Activated CD8-positive, alpha-beta memory T cell treated with anti-CD3 and anti-CD28 coated beads for 1 hour (primary cell): ENCODE measurements at places on chromosomes 4 and X.

- no peak for DNase-seq
Measured at GRCh38 chrX:134670134-134670924, 12.1 kb upstream of the PLAC1 start.

- no peak for DNase-seq
Measured at GRCh38 chr4:73437558-73437956, 1.5 kb downstream of the AFP start.

GRCh38 chrX:148785256-148785655, 284.8 kb downstream of the AFF2 start:
- no peak for DNase-seq

GRCh38 chr4:27149541-27150212, 289.0 kb downstream of the STIM2 start:
- DNase-seq = no peak

GRCh38 chr4:95742872-95743271, 97.0 kb upstream of the PDHA2 start:
- DNase-seq = no peak

DNA sequence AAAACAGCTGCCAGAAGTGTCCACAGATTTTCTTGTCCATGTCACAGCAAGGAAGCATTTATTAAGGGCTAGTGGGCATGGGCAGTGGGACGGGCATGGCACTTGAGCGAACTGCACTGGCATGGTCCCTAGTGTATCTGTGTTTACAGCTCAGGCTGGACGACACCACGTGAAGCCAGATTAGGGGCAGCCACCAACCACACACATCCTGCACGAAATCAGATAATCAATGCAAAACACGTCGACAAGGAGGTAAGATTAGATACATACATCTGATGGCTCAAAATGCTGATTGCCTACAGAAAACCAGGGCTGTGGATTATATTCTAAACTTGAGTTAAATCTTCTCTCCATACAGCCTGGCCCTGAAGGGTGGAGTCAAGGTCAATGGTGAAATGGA, 103.8 kb upstream of the ATP6AP2 start:
- no peak for DNase-seq

DNA sequence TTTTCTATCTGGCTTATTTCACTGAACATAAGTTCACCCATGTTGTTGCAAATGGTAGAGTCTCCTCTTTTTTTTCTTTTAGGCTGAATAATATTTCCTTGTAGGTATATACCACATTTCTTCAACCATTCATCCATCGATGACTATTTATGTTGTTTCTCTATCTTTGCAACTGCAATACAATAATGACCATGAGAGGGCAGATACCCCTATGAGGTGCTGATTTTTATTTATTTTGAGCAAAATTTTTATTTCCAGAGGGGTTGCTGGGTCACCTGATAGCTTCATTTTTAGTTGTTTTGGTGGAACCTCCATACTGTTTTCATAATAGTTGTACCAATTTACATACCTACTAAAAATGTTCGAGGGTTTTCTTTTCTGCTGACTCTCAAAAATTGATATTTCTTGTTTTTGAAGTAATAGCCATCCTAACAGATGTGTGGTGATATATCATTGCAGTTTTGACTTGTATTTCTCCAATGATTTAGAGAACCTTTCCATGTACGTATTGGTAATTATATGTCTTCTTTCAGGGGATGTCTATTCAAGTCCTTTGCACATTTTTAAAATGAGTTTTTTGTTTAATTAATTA, 1697.0 kb downstream of the PCDH7 start:
- DNase-seq = no peak

DNA sequence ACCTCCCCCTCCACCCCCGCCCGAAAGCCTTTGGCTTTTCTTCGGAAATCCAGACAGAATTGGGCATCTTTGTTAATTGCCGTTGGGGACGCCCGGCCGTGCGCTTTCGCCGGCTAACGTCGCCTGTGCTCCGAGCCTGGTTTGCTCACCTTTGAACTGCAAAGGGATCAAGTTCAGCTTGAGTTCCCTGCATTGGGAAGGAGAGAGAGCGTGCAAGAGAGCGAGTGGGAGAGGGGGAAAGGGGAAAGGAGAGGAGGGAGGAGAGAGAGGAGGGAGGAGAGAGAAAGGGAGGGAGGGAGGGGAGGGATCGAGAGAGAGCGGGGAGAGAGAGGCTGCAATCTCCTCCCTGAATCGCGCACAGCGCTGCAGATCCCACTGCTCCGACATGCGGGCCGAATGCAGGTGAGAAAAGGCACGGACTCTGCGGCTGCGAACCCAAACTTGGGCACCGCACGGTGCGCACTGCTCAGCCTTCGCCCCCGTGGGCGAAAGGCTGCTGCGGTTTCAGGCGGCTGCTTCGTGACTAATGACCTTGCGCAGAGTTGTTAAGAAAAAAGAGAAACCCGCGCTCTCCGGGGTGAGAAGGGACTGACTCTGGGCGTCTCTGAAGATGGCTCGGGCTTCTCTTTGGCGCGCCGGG, at the start of gene PCDH7:
Gene PCDH7 (plus strand): TSS at position 349 of the 640 bp plus-strand sequence. CDS start 1,054 bp downstream, outside the sequence.
- no peak for DNase-seq

DNA sequence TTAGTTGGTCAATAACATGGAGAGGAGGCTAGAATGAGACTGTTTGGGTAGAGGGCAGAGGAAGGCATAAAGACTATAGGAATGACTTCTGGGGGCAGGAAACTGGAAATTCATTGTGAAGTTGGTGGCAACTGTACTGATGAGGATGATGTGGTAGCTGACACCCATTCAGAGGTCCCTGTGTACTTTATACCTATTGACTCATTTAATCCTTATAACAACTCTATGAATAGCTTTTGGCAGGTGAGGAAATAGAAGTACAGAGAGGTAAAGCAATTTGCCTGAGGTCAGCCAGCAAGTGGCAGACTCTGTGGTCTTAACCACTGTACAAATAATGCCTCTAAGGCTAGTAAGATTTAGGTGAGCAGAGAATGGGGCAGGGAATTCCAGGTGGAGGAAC, 100.1 kb downstream of the GATB start:
- no peak for DNase-seq

DNA sequence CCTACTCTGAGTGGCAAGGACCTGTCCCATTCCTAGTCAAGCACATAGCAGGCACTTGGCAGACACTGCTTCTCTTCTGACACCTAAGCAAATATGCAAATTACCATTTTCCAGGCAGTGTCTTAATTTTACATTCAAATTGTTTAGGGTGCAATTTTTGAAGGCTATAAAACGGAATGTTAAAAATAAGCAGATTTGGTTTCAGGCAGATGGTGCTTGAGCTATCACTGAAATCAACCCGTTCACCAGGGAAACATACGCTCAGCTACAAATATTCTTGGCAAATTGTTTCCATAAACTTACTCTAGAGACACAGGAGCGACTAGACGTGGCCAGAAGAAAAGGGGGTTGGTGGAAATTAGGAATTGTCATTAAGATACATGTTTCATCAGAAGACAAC, 45.7 kb downstream of the BEND2 start:
- DNase-seq = no peak

- no peak for DNase-seq
Measured at GRCh38 chrX:119672426-119672825, 20.5 kb downstream of the SEPTIN6 start.

DNA sequence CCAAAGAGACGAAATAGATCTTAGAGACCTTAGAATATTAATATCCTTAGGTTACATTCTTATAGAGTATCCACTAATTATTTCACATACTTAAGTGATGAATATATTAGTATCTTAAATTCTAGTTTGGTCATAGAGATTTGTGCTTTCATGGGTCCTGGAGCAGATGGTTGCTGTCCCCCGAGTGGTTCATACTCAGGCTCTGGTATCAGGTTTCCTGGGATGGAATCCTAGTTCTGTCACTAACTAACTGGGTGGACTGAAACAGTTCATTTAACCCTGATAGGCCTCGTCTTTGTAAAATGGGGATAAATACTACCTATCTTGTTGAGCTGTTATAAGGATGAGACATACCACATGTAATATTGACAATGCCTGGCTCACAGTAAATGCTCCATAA, 264.6 kb downstream of the TENM3 start:
- no peak for DNase-seq

- no peak for DNase-seq
Measured at GRCh38 chr4:109131559-109131958, 170.9 kb downstream of the COL25A1 start.

DNA sequence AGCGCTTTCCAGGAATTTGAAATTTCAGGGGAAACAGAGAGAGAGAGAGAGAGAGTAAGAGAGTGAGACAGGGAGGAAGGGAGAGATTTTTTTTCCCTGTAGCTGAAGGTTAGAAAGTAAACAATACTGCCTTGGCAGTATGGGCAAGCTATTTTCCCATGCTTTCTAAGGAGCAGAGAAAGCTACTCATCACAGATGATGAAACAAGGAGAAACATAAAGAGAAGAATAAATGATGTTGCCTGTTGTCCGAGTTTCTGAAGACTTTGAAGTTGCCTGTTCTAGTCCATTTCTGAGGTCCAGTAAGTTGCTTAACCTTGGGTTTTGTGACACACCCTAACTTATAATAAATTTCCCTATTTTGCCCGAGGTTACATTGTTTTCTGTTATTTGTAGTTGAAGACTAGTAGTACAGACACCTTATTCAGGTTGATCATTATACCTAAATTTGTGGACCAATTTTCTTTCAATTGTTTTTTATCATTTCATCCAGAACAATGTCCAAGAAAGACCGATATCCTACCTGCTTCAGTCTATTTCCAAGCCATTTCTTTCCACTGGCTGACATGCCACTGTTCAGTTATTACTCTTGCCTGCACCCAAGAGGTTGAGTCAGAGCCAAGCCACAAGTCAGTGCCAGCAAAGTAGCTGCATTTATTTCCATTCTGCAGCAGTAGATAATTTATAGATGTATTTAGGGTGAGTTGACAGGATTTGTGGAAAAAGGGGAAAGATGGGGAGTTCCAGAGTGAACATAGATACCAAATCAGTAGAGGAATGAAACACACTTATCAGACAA, 49.7 kb upstream of the SLC16A2 start:
- DNase-seq = no peak

DNA sequence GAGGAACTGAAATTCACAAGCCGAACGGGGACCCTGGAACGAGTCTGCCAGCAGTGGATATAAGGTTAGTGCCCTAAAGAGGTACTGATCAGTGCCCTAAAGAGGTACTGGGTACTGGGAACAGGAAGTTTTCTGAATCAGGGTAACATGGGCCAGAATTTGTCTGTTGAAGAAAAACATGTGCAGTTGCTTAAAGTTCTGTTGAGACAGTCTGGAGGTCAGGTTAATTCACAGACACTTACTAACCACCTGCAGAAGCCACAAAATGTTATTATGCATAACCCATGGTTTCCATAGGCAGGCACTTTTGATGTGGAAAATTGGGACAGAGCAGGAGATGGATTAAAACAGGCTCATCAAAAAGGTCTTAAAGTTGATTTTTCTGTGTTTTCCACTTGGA, 17.9 kb downstream of the SPIN2B start:
- DNase-seq = no peak

DNA sequence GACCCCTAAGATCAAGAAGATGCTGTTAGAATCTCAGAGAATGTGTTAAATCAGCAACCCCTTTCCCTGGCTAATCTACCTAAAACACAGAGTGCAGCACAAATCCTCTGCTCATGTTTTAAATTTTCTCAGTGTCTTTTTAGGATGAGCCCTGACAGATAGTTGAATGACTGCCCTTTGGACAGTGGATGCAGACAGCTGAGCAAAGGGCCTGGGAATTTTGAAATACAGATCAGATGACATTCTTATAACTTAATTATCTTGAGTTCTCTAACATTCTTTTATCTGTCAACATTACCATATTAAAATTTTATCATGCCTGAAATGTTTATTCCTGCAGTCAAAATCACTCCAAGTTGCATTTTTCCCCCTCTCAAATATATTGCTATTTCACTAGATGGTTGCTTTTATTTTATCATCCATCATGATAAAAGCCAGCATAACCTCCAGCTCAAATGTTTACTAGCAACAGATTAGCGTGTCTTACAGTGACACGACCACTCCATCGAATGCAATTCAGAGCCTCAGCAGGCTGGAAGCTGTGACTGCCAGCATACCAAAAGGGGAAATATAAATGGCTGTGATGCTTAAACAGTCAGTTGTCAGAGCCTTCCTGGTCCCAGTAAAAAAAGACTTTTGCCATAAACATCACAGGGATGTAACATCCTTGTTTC, 22.8 kb upstream of the ARHGAP24 start:
- no peak for DNase-seq

DNA sequence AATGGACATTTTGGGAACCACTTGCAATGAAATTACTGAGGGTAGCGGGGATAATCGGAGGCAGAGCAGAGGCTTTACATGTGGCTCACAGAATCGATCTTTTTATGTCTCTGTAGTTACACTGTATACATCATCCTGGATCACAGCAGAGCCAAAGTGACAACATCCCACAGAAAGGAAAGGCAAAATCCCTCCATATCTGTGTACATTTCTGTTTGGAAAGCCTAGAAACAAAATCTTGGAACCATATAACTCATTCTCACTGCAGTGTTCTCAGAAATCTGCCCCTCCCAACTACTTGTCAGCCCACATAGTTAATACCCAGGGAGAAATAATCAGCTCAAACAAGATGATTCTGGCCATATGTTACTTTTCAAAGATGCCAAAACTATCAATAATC, 211.6 kb downstream of the DCLK2 start:
- no peak for DNase-seq

GRCh38 chr4:34105311-34105710, 2139.0 kb downstream of the ARAP2 start:
- DNase-seq = no peak

GRCh38 chrX:153999359-154000037, 20.2 kb downstream of the IRAK1 start:
- no peak for DNase-seq

DNA sequence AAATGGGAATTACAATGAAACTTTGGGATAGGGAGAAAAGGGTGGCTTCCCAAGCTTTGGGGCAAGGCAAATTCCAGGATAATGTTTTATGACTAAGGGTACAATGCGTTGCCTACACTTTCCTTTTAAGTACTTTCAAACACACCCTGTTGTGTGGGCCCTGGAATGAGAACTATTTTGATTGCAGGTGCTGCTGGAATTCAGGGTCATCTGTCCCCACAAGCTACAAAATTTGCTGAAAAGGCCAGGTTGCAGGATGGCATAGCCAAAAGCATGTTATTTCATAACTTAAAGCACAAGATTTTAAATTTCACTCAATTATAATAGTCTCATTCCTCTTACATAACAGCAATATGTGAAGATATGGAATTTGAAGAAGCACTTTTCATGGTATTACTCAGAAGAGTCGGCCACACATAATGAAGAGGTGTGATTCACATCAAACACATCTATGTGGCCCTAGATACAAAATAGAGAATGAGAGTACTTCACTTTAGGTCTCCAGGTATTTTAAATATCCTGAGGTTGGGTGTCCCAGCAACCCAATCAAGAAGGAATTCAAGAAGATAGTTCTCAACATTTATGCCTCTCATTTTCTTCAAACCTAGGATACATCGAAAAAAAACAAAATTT, 89.3 kb downstream of the APBB2 start:
- DNase-seq = no peak

DNA sequence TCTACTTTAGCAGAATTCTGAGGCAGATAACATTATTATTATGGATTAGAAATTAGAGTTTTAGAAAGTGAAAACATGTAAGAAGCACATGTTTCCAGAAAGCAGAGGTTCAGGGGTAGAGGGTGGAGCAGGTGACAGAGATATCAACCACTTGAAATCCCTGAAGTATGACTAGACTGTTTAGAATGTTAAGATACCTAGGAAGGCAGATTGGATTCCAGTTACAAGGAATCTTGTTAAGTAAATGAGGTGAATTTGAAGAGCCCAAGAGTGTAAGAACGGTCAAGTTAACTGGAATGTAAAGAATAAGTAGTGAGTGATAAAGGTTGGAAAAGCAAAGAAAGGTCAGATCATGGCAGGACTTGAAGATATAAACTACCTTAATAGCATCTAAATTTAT, 37.6 kb downstream of the ARSJ start:
- no peak for DNase-seq

GRCh38 chr4:36329228-36329627, 47.8 kb downstream of the DTHD1 start:
- no peak for DNase-seq
